ENCODE measurements at places on chromosomes 7 and 10. TPM values are rescaled to one million over a fixed set of nuclear protein-coding genes. Genes with fewer than 3 reads are reported as not detected.

DNA sequence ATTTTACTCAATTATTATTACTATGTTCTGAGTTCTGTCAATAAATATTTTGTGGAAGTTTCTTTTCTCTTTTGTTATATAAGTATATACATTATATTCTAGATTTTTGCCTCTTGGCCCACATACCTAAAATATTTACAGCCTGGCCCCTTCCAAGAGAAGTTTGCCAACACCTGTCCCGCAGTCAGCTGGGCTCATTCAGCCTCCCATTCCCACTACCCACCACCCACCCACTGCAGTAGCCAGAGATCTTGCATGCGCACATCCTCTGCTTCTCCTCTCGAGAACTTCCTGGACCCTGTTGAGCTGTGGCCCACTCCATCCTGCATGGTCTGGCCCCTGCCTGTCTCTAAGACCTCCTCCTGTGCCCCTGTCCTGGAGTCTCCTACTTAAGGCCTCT is 33.6 kb downstream of the WIPF3 start:
- DNase-seq = no peak

The CCDC172 gene
- not detected for total RNA-seq

- DNase-seq = peak; percentile 85
Measured at GRCh38 chr7:99375070-99375807, 709 bp downstream of the ARPC1B start.

DNA sequence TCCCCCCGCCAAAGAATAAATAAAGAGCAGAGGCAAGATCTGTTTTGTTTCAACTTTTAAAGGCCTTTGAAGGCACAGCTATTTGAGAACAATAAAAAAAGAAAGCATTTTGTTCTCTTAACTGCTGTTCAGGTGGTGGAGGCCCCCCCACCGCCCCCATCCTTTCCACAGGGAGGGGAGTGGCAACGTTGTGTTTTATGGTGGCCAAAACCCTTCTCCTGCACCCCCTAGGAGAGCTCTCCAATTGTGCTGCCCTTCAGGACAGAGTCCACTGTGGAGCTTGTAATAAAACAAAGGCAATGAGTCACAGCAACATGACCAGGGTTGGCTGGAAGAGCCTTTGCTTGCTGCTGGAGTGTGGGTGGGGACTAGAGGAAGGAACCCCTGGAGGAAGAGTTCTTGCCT is 987.9 kb downstream of the KCNMA1 start:
- peak; percentile 60 for DNase-seq

- DNase-seq = no peak
Measured at GRCh38 chr10:13871011-13871410, 284.2 kb downstream of the PRPF18 start.

GRCh38 chr10:7410862-7411670 is at the start of gene SFMBT2:
SFMBT2 (minus strand) TSS chr10:7411034; CDS start chr10:7381898, 29,136 bp downstream.
- peak; percentile 64 for DNase-seq

DNA sequence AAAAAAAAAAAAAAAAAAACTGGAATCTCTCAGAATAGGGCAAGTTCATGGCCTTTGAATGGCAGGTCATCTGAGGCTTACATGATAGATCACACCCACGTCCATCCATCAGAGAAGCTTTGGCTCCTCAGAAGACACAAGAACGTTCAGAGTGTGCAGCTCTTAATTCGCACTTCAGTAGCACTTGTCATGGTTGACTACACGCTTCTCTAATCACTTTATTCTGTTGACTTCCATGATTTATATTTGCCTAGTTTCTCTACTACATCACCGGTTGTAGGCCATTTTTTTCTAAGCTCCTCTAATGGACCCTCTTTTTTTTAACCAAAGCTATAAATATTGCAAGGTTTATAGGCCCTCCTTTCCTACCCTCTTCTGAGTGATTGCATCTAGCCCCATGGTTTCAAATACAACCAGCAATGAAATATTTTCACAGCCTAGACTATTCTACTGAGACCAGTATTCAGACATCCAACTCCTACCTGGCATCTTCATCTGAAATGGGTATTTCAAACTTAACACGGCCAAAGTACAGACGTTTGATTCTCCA is 305.4 kb upstream of the CELF2 start:
- no peak for DNase-seq

DNA sequence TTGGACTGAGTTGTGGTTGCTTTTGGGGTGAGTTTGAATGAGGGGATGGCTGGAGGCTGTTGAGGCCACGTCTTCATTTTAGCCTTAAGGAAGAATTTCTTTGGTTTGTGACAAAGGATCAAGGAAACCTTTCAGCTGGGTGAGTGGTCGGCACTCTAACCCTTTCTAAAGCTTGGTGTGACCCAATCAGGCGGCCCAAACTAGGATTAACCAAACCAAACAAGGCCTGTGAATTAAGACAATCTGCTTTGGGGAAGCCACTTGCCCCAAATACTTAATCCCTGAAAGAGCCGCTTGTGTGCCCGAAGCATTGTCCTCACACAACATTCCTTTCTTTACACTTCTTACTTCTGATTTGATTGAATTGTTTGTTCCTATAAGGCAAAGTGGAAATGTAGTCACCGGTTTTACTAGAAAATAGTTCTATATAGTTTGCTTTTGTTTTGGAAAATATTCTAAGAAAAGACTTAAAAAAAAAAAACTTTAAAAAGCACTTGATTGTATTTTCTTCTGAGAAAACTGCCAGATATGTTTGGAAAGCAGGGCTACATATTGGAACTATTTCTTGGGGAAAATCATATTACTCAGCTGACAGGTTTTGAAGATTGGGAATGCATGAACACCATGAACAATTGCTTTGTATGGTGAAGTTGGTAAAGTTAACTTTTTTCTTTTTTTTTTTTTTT is 272.4 kb upstream of the BMPER start:
- DNase-seq = no peak

- no peak for DNase-seq
Measured at GRCh38 chr7:93544691-93545090, 29.8 kb downstream of the CALCR start.

DNA sequence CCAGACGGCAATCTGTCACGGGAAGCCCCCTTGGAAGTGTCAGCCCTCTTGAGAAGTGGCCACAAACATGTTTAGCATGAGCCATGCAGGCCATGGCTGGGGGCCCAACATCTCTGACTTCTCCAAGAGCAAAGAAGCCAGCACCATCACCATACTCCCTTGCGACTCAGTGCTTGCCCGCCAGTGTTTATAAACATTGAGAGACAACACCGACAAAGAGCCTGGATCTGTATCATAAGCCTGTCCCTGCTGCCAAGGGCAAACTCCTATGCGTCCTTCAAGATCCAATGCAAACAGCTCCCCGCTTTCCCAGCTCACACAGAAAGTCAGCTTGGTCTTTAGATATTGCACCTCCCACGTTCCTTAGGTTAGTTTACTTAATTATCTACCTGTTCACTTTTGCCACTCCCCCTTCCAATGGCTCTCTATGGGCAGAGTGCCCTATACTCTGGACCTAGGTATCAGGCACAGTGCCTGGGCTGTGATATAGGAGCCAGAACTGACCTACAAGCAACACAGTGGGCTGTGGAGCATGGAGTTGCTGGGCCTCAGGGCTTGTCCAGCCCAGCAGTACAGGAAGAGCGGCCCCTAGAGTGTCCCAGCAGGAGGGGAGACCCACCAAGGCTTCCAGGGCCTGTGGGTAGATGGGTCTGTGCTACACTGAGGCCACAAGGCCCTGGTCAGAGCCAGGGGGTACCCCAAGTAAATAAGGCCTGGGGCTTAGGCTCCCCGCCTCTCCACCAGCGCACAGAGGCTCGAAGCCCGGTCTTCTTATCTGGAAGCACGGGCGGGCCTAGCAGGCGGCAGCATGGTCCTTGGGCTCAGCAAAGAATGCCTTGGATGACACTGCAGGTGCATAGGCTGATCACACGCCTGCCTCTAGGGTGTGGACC is 37.7 kb downstream of the CAMK2B start:
- no peak for DNase-seq

The SPDYE5 gene
- total RNA-seq = not detected

The CYP3A7 gene
- not detected for total RNA-seq

GRCh38 chr7:36277249-36277542 is 112.5 kb upstream of the ANLN start:
- DNase-seq = peak; percentile 51

DNA sequence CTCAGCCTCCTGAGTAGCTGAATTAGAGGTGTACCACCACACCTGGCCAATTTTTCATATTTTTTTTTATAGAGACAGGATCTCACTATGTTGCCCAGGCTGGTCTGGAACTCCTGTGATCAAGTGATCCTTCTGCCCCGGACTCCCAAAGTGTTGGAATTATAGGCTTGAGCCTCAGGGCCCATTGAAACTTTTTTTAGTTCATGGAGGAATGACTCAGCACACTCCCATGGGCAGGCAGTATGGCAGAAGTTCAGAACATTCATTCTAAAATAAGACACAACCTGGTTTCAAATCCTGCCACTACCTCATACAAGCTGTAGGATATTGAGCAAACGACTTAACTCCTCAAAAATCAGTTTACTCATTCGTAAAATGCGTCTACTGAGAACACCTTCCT is 320.4 kb upstream of the SP8 start:
- no peak for DNase-seq

GRCh38 chr10:48885376-48885775 is 54.3 kb downstream of the LRRC18 start:
- peak; percentile 2 for DNase-seq

GRCh38 chr10:48238826-48239520 is 35.5 kb downstream of the FRMPD2 start:
- DNase-seq = no peak

- peak; percentile 21 for DNase-seq
Measured at GRCh38 chr10:104028146-104028545, 57.5 kb downstream of the COL17A1 start.

GRCh38 chr10:111034598-111035310 is 42.1 kb upstream of the ADRA2A start:
- DNase-seq = peak; percentile 7

DNA sequence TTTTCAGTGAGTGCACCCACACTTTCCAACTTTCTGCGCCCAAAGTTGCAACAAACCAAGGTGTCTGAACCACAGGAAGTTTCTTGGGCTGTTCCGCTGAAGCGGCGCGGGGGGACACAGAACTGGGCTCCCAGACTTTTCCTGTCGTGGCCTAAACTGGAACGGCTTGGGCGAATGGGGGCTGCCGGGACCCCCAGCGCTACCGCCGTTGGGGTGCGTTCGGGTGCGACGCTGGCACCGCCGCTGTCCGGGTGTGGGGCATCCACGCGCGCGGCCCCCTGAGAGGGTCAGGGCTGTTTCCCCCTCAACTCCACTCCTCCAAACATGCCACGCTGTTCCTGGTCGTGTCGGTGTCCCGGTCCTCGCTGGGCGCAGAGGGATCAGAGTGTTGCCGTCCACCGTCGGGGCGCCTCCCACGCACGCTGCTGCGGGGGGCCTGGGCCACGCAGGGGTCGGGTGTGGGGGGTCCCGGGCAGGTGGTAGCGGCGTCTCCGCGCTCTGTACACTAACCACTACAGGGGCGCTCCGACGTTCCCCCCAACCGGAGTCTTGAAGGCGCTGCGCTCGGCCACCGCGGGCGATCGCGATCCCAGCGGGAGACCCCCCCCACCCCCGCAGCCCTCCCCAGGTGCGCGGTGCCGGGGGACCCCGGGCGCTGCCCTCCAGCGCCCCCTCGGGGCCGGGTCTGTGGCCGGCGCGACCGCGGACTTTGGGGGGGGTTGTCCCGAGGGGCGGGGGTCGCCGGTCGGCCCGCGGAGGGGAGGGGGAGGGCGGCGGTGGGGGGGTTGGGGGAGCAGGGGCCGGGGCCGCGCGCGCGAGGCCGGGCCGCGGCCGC is 2.2 kb upstream of the CUX1 start:
- DNase-seq = peak; percentile 34

The CFAP58 gene
- 1.0 TPM for total RNA-seq

DNA sequence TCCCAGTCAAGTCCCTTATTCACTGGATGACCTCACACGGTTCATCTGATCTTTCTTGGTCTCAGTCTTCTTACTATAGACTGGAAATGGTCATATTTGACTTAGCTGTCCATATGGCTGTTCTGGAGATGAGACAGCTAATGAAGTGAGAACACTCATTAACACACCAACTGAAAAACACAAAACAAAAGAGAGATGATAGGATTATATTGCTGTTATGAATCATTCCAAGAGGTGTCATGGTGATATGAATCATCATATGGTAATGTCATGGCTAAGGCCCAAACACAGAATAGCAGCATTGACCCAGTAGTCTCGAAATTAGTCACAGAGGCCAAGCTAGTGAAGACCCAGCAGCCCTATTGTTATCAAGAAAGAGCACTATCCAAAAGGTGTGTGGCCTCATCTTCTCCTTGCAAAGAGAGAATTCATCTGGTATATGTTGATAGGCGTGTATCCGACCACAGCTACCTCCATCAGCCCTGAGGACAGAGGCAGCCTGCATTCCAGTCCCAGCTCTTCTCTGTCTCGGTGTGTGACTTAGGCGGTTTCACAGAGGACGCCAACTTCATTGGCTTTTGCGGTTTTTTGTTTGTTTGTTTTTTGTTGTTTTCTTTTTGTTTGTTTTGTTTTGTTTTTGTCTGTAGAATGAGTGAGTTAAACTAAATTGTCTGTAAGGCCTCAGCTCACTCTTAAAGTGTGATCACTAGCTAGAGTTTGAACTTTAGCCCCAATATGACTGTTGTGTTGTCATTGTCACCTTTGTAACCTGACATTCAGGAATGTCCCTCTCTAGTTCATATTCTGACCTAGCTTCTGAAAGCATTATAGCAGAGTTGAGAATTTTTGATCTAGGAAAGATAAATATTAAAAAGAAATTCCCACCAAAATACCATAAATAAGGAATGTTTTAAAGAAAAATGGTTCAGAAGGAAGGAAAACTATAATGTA is 97.4 kb upstream of the PDCD4 start:
- peak; percentile 89 for DNase-seq

GRCh38 chr7:96800122-96800521 is 90.5 kb upstream of the SEM1 start:
- DNase-seq = no peak

DNA sequence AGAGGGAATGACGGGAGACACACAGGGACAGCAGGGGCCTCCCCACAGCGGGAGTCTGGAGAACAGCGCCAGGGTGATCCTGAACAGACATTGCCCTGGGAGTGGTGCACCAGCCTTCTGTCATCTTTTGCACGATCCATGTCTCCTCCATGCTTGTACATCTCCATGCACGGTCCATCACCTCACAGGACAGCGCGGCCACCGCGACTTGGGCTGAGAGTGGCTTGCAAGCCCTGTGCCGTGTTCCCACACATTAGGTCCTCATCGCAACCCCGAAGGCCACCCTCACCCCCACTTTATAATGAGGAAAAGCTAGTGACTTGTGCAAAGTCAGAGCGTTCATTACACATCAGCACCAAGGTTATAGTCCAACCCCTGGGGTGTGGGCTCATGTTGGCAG is 64.7 kb downstream of the CDH23 start:
- no peak for DNase-seq

The DENND2A gene
- 11.5 TPM for total RNA-seq

The PLCE1 gene
- 2.3 TPM for total RNA-seq

The OPALIN gene
- not detected for total RNA-seq

DNA sequence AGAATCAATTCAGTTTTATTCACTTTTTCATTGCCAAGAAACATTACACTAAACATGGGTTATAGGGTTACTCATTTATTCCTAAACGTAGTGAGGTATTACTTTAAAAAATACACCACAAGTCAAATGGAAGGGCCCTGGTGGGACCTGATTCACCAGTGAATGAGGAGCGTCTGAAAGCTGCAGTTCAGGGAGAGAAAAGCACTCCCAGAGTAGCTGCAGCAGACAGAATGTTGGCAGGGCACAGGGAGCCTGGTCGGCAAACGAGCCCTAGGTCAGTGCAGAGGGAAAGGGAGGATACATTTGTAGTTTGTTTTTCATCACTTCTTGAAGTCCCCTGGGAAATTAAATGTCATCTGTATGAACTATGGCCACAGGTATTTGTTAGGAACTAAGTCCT is 361.7 kb upstream of the ETV1 start:
- no peak for DNase-seq

The DOCK4 gene
- total RNA-seq = 7.7 TPM

- peak; percentile 15 for DNase-seq
Measured at GRCh38 chr10:6593241-6593671, 13.2 kb upstream of the PRKCQ start.
